NCI-H2081 (cell line): ENCODE measurements at places on chromosomes 5 and 9.

DNA sequence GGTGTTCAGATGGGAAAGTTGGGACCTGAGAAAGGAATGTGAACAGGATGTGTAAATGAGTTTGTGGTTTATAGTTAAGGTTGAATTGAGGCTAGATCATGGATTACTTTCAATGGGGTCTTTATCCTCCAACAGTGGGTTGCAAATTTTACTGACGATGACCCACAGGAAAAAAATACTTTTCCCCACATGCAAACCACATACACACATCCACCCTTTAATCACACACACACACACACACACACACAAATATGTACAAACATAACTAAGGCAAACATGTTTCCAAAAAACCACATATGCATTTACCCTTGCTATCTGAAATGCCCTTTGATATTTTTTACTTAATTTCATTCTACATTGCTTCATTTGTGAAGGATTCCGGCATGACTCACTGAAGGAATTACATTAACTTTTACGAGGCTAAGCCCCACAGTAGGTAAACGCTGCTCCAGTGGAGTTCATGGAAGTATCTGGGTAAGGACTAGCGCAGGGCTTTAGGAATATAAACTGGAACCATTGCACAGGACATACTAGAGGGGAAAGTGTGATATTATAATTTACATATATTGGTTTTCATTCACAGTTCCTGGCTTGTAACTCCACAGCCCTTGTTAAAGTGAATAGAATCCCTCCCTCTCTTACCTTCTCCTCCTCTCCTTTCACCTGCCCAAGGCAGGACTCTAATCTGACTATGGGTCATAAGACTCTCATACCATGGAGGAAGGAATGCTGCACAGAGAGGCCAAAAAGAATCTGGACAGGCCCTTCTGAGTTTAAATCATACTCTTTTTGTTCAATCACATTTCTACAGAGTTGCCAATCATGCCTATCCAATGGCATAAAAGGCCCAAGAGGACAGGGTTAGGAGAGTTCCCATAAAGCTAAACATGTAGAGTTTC lies 8.5 kb upstream of the SPEF2 start:
- DNase-seq, result no peak

DNA sequence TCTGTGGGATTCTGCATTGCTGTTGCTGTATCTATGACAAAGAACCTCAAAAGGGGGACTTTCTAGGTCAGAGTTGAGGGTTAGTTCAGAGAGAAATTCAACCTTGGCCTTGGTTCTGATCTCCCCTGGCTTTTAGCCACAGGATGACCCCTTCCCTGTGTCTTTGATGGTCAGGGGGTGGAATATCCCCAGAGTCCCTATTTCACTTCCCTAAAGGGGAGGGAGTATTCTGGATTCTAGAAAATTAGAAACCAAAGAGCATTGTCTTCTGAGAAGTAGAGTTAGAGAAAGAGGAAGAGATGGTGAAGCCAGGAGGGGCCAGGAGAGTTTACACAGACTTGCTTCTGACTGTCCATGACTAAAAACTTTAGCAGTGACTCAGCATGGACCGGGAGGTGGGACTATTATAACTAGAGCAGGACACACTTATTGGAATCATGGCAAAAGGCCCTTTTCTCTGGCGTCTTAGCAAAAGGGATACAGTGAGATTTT lies 56.2 kb upstream of the LPAR1 start:
- DNase-seq, result no peak

GRCh38 chr5:44997506-44997905 lies 188.8 kb downstream of the MRPS30 start:
- DNase-seq, result no peak

- DNase-seq, result no peak
Measured at GRCh38 chr5:1913578-1913977, 30.9 kb upstream of the IRX4 start.

DNA sequence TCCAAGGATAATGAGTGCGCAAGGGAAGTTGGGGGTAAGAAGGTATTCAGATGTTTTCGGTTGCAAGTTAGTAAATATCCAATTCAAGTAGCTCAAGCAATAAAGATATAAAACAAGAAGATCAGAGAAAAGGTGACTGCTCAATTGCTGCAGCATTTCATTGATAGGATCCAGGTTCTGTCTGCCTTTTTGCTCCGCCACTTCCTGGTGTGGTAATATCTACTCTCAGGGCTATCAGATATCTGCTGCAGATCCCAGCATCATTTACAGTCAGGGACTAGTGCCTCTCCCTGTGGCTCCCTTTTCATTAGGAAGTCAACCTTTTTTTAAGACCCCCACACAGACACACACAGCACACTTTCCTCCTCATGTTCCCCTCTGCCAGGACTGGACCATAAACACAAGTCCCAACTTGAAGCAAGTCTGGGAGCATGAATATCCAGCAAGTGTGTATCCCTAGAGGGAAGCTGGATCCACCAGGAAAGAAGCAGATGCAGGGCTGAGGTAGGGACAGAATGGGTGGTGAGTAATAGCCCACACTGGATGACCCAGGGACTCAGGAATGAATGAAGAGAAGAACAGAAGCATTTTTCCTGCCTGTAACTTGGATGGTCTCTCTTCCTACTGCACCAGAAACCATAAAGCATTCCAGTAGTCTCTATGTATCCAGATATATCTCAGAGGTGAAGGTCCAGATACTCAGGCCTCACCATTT lies 53.7 kb downstream of the ZNF622 start:
- DNase-seq, result no peak

DNA sequence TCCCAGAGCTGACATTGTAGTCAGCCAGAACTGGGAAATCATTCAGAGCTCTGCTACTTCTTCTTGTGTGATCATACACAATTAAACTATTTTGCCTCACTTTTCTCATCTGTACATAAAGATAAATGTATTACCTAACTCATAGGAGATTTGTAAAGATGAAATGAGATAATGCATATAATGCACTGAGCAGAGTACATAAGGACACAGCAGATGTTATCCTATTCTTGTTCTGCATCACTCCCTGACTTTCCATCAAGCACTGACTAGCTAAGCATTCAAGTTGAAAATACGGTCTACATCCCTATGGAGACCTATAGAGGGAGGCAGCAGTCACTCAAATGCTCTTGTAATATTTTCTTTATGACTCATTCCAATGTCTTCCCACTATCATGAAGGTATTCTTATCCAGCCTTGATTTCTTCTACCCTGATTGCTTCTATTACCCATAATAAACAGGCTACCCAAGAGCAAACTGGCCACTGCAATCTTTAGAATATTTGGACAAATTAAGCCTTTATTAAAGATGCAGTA lies 16.3 kb upstream of the PRR16 start:
- peak; percentile 3 for DNase-seq

DNA sequence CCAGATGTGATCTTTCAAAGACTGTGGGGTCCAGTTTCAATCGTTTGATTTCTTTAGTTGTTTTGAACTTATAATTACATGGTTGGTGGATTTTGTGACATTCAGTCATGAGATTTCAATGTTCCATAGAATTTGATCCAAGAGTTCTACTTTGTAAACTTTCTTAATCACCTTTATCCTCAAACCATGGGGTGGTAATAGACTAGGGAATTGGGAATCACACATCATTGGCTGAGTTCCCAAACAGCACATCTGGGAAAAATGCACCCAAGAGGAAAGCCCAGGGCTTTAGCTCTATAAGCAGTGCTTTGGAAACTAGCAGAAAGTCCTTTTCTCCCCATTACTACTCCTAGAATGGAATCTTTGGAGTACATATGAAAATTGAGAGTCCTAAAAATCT lies 177.6 kb downstream of the NNT start:
- DNase-seq, result no peak

- no peak for DNase-seq
Measured at GRCh38 chr5:165525271-165525670, 2019.9 kb downstream of the MAT2B start.

GRCh38 chr5:159854916-159855315 lies 61.4 kb upstream of the ADRA1B start:
- DNase-seq, result no peak

GRCh38 chr5:5781335-5781734 lies 358.9 kb downstream of the ICE1 start:
- DNase-seq, result no peak

- DNase-seq, result no peak
Measured at GRCh38 chr5:1754531-1755220, 45.0 kb downstream of the MRPL36 start.

DNA sequence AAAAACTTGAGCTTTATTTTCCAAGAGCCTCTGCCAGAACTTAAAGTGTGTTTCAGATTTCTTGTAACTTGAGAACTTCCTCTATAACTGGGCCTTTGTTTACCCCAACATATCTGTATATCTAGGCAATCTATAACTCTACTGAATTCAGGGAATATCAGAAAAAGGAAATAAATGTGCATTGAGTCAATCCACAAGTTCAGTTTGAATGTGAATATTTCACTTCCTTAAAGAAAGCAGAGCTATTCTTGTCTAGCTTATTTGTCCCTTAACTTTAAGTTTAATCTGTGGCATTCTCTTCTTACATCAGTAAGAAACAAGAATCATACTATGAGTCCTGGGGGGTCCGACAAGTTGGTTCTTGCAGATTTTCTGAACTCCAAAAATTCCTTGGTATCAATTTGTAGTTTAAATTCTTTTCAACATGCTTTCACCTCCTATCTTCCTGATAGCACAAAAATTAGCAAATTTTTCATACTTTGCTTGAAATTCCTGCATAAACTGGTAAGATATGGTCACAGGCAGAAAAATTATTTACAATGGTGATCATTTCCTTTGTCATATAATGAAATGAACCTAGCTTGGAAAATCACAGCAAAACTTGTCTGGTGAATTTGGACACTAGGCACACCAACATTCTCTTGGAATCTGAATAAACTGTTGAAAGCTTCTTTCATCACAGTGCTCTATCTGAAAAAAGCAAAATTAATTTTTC lies 19.8 kb upstream of the ITGA1 start:
- DNase-seq, result no peak

GRCh38 chr9:4781408-4781807 lies 11.3 kb upstream of the RCL1 start:
- no peak for DNase-seq
